Foreskin keratinocyte (primary cell): ENCODE measurements at places on chromosomes 1 and 21. TPM values are rescaled to one million over a fixed set of nuclear protein-coding genes. Genes with fewer than 3 reads are reported as not detected.

The SPRR2F gene
- not detected in 2 replicates for total RNA-seq

The OR2W3 gene
- total RNA-seq: not detected in 2 replicates

The SH2D1B gene
- total RNA-seq: not detected in 2 replicates

The REN gene
- total RNA-seq: not detected in 2 replicates

The OR10Z1 gene
- total RNA-seq: not detected in 2 replicates

The KLHDC8A gene
- total RNA-seq: not detected in 2 replicates

The ANGPTL1 gene
- total RNA-seq: not detected in 2 replicates

The PGLYRP3 gene
- total RNA-seq: not detected in 2 replicates

The PDPN gene
- 65.2 and 72.6 TPM in 2 replicates for total RNA-seq

The NASP gene
- 107 and 146 TPM in 2 replicates for total RNA-seq

The CCNL2 gene
- total RNA-seq: 68.6 and 76.6 TPM in 2 replicates

The SELL gene
- not detected in 2 replicates for total RNA-seq

The MLLT11 gene
- 5.8 and 7.8 TPM in 2 replicates for total RNA-seq

The TLR5 gene
- 0.32 and 1.1 TPM in 2 replicates for total RNA-seq

The LCK gene
- total RNA-seq: 1.1 TPM in 2 replicates

The FAM163A gene
- not detected in 2 replicates for total RNA-seq

The IVL gene
- total RNA-seq: 1.5 and 2.1 TPM in 2 replicates

The SERPINC1 gene
- total RNA-seq: not detected in 2 replicates

The TRAF3IP3 gene
- total RNA-seq: not detected in 2 replicates

The HCRTR1 gene
- not detected in 2 replicates for total RNA-seq

The PRAMEF15 gene
- total RNA-seq: not detected in 2 replicates

The NTRK1 gene
- total RNA-seq: not detected in 2 replicates

The S100A2 gene
- total RNA-seq: 19,361 and 22,376 TPM in 2 replicates

The CLCA4 gene
- 0.07 TPM in 1 of 2 replicates, not detected in the other for total RNA-seq

The TEKT2 gene
- total RNA-seq: 0.21 and 0.34 TPM in 2 replicates

The CAPN9 gene
- total RNA-seq: not detected in 2 replicates

The BMP8B gene
- 0.04 and 0.10 TPM in 2 replicates for total RNA-seq

The MFSD2A gene
- total RNA-seq: 55.1 and 62.0 TPM in 2 replicates

The BARHL2 gene
- not detected in 2 replicates for total RNA-seq

The ELAPOR1 gene
- total RNA-seq: 0.18 and 0.75 TPM in 2 replicates

The ARTN gene
- total RNA-seq: 133 and 138 TPM in 2 replicates

The KCNA3 gene
- total RNA-seq: not detected in 2 replicates

The LCE2C gene
- total RNA-seq: 0.34 TPM in 1 of 2 replicates, not detected in the other

The SAMSN1 gene
- not detected in 2 replicates for total RNA-seq

The CRNN gene
- not detected in 2 replicates for total RNA-seq

The SELE gene
- not detected in 2 replicates for total RNA-seq

The CAMK2N1 gene
- total RNA-seq: 57.3 and 76.4 TPM in 2 replicates

The PKLR gene
- 0.03 and 0.14 TPM in 2 replicates for total RNA-seq

The DYRK3 gene
- total RNA-seq: 25.1 and 26.1 TPM in 2 replicates

The CKS1B gene
- total RNA-seq: 236 and 285 TPM in 2 replicates

The CD58 gene
- total RNA-seq: 14.4 and 14.5 TPM in 2 replicates

The PLXNA2 gene
- 18.9 and 20.6 TPM in 2 replicates for total RNA-seq

The SPATA21 gene
- total RNA-seq: not detected in 2 replicates

The TMEM200B gene
- 7.4 and 8.7 TPM in 2 replicates for total RNA-seq

The SLC25A34 gene
- 0.35 and 0.44 TPM in 2 replicates for total RNA-seq

The EXO5 gene
- 9.4 and 9.6 TPM in 2 replicates for total RNA-seq

The FAM72D gene
- 2.7 and 4.8 TPM in 2 replicates for total RNA-seq

The GCLM gene
- 19.6 and 20.3 TPM in 2 replicates for total RNA-seq

The RXRG gene
- total RNA-seq: not detected in 2 replicates

The HSD3B1 gene
- total RNA-seq: 0.07 TPM in 1 of 2 replicates, not detected in the other

The LY9 gene
- total RNA-seq: not detected in 2 replicates
